ENCODE measurements at places on chromosomes 6 and 20.

DNA sequence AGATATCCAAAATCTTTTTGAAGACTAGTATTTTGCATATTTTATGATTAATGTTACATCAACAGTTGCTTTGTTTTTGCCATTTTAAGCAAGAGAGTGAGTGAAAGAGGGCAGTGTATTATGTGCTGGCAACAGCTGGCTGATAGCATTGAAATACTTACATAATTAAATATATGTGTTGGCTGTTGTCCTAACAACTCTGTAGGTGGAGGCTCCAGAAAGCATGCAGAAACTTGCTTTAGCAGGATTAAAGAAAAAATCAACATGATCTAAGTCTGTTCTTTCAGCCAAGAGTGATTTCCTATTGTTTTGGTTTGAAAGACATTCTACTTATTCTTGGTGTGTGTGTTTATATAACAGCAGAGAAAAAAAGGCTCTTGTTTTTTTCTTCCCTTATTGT lies 127.5 kb downstream of the CDKAL1 start:
- no peak for DNase-seq

- no peak for DNase-seq
Observed at GRCh38 chr6:63793465-63794137, 158.0 kb downstream of the PHF3 start.

GRCh38 chr6:79307321-79308036 lies 73.0 kb upstream of the HMGN3 start:
- DNase-seq: no peak

- no peak for DNase-seq
Observed at GRCh38 chr6:47595785-47596184, 102.6 kb upstream of the ADGRF4 start.

DNA sequence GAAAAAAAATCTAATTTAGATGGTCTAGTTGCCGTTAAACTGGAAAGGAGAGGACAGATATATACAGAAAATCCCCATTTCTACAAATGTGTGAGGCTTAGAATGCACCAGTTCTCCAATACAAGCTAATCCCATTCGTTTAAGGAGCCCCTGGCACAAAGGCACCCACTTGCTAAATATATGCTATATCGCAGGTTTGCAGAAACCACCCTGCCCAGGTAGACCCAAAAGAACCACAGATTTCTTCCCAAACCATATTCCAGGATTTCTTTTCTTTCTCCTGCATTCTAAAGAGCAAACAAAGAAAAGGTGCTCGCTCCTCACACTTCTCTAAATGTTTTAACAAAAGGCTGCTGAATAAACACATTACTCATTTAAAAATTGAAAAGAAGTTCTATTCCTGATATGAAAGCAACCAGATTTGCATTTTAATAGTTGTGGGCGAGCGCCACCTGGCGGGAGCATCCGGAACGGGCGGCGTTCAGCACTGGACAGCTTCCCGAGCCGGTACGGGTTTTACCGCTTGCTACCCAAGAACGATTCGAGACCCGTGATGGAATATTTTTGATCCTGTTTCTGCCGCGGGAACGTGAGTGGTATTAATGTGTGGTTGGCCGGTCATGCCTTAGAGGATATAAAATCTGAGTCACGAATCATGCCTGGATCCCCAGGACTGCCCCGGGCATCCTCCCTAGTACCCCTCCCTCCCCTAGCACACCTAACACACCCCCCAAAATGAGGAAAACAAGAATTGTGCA lies 2.1 kb downstream of the PTPRT start:
- DNase-seq: no peak
